T-cell (primary cell): ENCODE measurements at places on chromosomes 12 and 14. TPM values are rescaled to one million over a fixed set of nuclear protein-coding genes. Genes with fewer than 3 reads are reported as not detected.

Gene ASIC1
- total RNA-seq, result 1.6 TPM

Gene SERPINA4
- total RNA-seq, result not detected

Gene LAG3
- 3.7 TPM for total RNA-seq

- DNase-seq, result no peak
These were observed 1.7 kb upstream of the AKAP6 start for GRCh38 chr14:32327255-32327961.

DNA sequence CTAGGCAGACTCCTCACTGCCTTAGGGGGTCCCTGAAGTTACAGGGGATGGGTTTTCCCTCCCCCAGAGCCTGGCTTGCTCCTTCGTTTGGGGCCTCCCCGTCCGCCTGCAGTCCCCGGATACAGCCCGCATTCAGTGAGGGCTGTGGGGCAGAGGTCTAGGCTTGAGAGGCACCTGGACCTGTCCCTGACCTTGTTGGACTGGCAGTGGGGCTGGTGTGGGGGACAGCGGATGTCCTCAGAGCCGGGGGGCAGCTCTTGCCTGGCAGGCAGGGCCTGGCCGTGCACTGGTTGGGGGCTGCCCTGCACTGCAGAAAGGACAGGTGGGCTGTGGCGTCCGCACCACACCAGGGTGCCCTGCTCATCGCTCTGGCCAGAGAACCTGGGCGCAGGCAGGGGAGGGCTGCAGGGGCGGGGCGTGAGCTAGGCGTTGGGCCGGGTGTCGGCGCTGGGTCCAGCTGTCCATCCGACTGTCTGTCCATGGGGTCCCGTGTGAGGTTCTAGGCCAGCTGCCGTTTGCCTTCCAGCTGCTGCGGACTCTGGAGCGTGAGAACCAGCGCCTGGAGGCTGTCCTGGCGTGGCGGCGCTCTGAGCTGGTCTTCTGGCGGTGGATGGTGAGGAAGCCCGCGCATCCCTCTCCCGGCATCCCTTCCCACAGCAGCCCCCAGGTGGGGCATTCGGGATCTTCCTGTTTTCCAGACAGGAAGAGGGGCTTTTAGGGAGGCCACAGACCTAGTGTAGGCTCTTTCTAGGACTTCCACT lies 6.0 kb downstream of the TEDC1 start:
- DNase-seq, result no peak

GRCh38 chr14:75535164-75535898 lies 13.1 kb downstream of the BATF start:
- no peak for DNase-seq
